ENCODE measurements at places on chromosomes 2 and 18. TPM values are rescaled to one million over a fixed set of nuclear protein-coding genes. Genes with fewer than 3 reads are reported as not detected.

The BOLL gene
- polyA plus RNA-seq: not detected

The CYS1 gene
- polyA plus RNA-seq: 0.31 TPM

The CAVIN2 gene
- polyA plus RNA-seq: 25.1 TPM

The ZNF514 gene
- 6.0 TPM for polyA plus RNA-seq

The APCDD1 gene
- polyA plus RNA-seq: 15.3 TPM

The ALPG gene
- not detected for polyA plus RNA-seq
